ENCODE measurements at places on chromosomes 7 and 10. TPM values are rescaled to one million over a fixed set of nuclear protein-coding genes. Genes with fewer than 3 reads are reported as not detected.

DNA sequence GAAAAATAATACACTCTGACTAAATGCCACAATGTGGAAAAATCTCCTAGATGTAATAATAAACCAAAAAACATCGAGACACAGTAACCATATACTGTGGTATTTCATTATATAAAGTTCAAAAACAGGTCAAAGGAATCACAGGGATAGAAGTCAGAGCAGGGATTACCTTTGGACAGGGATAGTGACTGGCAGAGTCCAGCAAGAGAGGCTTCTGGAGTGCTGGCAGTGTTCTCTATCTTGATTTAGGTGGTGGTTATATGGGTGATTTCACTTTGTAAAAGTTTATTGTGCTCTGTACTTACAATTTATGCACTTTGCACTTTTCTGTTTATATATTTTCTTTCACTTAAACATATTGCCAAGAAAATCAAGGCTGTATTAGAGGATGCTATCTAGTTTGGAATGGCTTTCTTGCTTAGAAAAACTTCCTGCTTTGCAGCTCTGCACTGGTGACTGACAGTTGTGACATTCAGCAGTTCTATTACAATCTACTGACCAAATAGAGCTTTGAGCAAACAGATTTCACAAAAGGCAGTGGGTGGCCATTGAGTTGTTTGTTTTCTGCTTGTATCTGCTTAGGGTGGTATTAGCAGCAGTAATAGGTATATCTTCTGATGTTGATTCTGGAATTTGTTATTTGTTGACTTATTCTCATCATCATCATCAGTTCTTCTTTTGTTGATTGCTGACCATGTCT is 263.6 kb upstream of the LRGUK start:
- H3K27me3 ChIP-seq, result no peaks in the 10 kb centered on the region
- no peak overlapping the region for H3K4me3 ChIP-seq
- H3K4me1 ChIP-seq, result peaks cover 9% of the 10 kb centered on the region
- no peak for DNase-seq
- H3K27ac ChIP-seq, result no peak overlapping the region
- no peaks in the 10 kb centered on the region for H3K36me3 ChIP-seq

DNA sequence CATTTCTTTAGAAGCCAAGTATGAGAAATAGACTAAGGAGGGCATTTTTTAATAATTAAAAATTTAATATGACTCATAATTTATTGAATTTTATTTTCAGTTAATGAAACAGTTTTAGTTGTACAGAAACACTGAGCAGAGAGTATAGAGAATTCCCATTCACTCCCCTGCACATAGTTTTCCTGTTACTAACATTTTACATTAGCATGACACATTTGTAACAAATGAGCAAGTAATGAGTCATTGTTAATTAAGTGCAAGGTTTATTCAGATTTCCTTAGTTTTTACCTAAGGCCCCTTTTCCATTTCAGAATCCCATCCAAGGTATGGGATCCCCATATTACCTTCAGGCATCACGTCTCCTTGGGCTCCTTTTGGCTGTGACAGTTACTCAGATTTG is 271.5 kb upstream of the FZD8 start:
- H3K4me1 ChIP-seq, result no peaks in the 10 kb centered on the region
- no peak overlapping the region for H3K27ac ChIP-seq
- no peaks in the 10 kb centered on the region for H3K27me3 ChIP-seq
- no peaks in the 10 kb centered on the region for H3K36me3 ChIP-seq
- no peak overlapping the region for H3K4me3 ChIP-seq
- DNase-seq, result no peak

GRCh38 chr10:22230158-22230833 is 12.5 kb upstream of the EBLN1 start:
- no peaks in the 10 kb centered on the region for H3K4me1 ChIP-seq
- peaks cover under 1% of the 10 kb centered on the region for H3K27me3 ChIP-seq
- no peaks in the 10 kb centered on the region for H3K36me3 ChIP-seq

DNA sequence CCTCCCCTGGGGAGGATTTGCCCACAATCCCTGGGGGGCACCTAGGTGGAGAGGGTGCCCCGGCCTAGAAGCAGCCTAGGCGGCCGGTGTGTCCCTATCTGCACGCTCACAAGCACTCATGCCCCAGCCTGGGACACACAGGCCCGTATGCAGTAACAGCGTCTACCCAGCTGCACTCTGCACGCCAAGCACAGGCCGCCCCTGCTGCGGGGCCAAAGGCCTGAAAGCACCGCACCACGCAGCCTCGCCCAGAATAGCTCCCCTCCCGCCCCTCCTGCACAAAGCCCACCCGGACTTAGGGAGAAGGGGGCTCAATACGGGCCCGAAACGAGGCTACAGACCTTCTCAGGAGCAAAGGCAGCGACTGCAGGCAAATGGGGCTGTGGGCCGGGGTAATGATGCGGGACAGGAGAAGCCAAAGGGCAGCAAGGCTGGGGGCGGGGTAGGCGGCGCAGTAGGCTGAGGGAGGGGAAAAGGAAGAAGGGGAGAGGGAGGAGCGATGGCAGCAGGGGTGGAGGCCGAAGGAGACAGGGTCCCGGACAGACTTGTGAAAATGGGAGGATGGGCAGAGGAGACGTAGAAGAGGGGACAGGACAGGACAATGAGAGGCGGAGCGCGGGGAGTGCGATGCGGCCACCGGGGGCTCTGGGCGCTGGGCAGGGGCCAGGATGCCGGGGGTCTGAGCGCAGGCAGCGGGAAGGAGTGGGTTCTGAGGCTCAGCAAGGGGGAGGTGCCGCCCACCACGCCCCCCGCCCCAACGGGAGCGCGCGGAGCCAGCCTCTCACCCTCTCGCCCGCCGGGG is 544 bp downstream of the GPRIN2 start:
- H3K36me3 ChIP-seq, result no peaks in the 10 kb centered on the region
- H3K4me1 ChIP-seq, result peaks cover 21% of the 10 kb centered on the region
- DNase-seq, result peak; percentile 55
- peak overlapping the region; percentile 61 for H3K4me3 ChIP-seq

DNA sequence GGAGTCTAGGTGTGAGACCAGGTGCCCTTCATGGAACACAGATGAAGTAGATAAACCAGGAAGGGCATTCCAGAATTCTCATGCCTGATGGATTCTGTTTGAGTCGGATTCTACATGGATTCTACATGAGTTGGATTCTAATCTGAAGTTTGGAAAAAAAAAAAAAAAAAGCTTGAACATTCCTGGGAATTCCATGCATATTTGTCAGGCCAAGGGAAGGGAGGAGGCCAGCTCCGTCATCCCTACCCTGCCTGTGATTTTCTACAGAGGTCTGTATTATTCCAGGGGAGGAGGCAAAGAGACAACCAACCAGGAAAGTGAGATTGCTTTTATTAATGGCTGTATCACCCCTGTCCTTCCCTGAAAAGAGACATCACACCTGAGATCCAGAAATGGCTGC is 27.8 kb upstream of the EBLN1 start:
- no peaks in the 10 kb centered on the region for H3K4me1 ChIP-seq
- H3K4me3 ChIP-seq, result no peak overlapping the region
- no peak for DNase-seq
- no peaks in the 10 kb centered on the region for H3K36me3 ChIP-seq

DNA sequence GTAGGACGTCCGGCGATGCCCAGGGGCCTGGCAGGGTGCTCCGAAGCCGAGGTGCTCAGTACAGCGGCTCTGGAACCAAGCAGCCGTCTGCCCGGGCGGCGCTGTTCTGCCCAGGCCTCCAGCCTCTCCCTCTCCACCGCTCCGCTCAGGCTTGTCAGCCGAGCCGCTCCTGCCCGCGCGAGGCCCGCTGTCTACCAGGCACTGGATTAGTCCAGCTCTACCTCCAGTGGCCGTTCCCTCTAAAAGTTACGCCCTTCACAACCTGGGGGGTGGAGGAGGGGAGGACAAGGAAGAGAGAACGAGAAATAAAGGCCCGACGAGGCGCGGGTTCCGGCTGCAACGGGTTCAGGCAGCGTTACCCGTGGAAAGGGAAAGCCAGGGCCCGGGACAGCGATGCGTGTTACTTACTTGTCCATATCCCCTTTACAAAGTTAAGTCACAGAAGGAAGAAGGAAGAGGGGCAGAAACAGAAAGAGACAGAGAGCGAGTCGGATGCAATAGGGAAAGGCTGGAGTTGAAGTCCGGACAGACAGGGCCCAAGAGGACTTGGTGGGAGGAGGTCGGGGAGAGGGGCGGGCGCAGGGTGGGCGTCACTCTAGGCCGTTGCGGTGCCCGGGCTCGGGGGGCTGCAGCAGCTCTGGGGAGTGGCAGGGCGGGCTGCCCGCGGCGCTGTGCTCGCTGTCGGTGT is 2.8 kb downstream of the SP8 start:
- H3K4me1 ChIP-seq, result peaks cover 11% of the 10 kb centered on the region
- peaks cover 100% of the 10 kb centered on the region for H3K27me3 ChIP-seq
- no peak for DNase-seq
- H3K4me3 ChIP-seq, result no peak overlapping the region

- no peaks in the 10 kb centered on the region for H3K27me3 ChIP-seq
- no peak for DNase-seq
- no peak overlapping the region for H3K27ac ChIP-seq
- H3K36me3 ChIP-seq, result no peaks in the 10 kb centered on the region
These were observed 173.6 kb upstream of the AKR1E2 start for GRCh38 chr10:4652111-4653010.

GRCh38 chr7:37142958-37143357 is 305.7 kb downstream of the ELMO1 start:
- no peaks in the 10 kb centered on the region for H3K27me3 ChIP-seq
- no peak overlapping the region for H3K27ac ChIP-seq
- no peaks in the 10 kb centered on the region for H3K4me1 ChIP-seq
- H3K36me3 ChIP-seq, result no peaks in the 10 kb centered on the region
- H3K4me3 ChIP-seq, result no peak overlapping the region
- DNase-seq, result no peak

DNA sequence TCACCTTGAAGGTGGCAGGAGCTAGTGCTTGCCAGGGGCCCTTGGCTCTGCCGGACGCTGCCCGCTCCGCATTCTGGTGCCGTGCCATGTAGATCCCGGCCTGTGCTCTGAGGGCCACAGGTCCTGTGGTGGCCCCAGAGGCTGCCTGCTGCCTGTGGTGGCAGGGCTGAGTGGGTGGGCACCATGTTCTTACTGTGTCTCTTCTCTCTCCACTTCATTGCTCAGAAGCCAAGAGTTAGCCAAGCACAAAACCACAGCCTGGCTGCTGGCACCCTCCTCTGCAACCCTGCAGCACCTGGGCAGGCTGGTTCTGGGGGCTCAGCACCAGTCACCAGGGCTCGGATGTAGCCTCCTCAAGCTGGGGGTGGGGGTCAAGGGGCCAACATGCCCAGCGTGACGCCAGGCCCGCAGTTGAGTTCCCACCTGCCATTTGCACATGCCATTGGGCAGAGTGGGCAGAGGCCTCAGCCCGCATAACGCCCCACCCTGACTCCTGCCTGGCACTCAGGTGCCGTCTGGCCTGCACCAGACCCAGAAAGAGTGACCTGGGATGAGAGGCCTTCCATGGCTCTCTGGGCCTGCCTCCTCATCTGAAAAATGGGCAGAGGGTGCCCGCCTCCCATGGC is 16.3 kb downstream of the ZMIZ1 start:
- no peak for DNase-seq
- no peaks in the 10 kb centered on the region for H3K36me3 ChIP-seq
- H3K4me1 ChIP-seq, result peaks cover 100% of the 10 kb centered on the region
- no peaks in the 10 kb centered on the region for H3K27me3 ChIP-seq
- H3K27ac ChIP-seq, result peak overlapping the region; percentile 96

DNA sequence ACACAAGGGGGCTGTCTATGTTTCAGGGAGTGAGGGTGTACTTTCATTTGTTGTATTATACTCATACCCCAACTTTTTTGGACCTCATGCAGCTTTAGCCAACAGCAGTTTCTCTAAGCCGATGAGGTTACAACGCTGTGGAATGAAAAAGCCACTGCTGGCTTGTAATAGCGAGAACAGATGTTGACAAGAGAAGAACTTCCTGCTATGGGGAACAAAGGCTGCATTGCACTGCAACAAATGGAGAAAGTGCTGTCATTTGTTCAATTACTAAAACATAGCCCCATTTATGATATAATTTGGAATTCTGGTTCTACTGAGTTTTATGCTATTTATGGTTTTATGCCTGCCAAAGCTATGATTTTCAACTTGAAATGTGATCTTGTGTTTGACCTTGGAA is 104.2 kb upstream of the TMEM72 start:
- H3K4me1 ChIP-seq, result no peaks in the 10 kb centered on the region
- no peak overlapping the region for H3K27ac ChIP-seq
- H3K4me3 ChIP-seq, result no peak overlapping the region
- DNase-seq, result no peak

GRCh38 chr7:150944066-150945042 is 33.8 kb downstream of the KCNH2 start:
- DNase-seq, result no peak
- peaks cover 15% of the 10 kb centered on the region for H3K27me3 ChIP-seq
- H3K36me3 ChIP-seq, result no peaks in the 10 kb centered on the region

- peak; percentile 55 for DNase-seq
- H3K27me3 ChIP-seq, result no peaks in the 10 kb centered on the region
- no peaks in the 10 kb centered on the region for H3K36me3 ChIP-seq
- peaks cover 15% of the 10 kb centered on the region for H3K4me1 ChIP-seq
These were observed 130.1 kb downstream of the RGS10 start for GRCh38 chr10:119412244-119413092.

- H3K4me3 ChIP-seq, result no peak overlapping the region
- DNase-seq, result no peak
- H3K36me3 ChIP-seq, result no peaks in the 10 kb centered on the region
- no peak overlapping the region for H3K27ac ChIP-seq
- H3K27me3 ChIP-seq, result no peaks in the 10 kb centered on the region
These were observed 220.6 kb downstream of the ADRA2A start for GRCh38 chr10:111297351-111297848.

KLLN gene
- 0.79 TPM for total RNA-seq

HECTD2 gene
- total RNA-seq, result 7.9 TPM

PRKRIP1 gene
- 27.5 TPM for total RNA-seq

CYP3A4 gene
- total RNA-seq, result 22.1 TPM

All from transverse colon (tissue), 4 donors.